ENCODE measurements at places on chromosomes 2 and 18.

- DNase-seq: no peak
These were observed 128.8 kb upstream of the BCL2L11 start for GRCh38 chr2:110991911-110992310.

- no peak for DNase-seq
These were observed 409.9 kb downstream of the MTX2 start for GRCh38 chr2:176679061-176679669.

- no peak for DNase-seq
These were observed 230.1 kb downstream of the DYM start for GRCh38 chr18:49230326-49230725.

DNA sequence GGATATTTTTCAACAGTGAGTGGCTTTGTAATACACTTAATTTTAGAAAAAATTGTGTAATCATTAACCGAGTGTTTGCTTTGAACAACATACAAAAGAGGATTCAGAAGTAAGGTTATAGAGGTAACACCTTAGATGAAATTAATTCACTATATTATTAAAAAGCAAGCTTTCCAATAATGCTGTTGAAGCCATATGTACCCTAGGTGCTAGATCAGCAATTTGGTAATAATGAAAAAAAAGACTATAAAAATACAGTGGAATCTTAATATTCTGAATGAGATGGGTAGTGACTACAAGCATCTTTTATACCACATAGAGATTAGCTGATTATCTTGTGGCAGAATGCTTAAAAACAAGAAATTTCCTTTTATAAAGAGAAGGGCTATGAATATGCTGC is 115.1 kb upstream of the FAM136A start:
- no peak for DNase-seq

DNA sequence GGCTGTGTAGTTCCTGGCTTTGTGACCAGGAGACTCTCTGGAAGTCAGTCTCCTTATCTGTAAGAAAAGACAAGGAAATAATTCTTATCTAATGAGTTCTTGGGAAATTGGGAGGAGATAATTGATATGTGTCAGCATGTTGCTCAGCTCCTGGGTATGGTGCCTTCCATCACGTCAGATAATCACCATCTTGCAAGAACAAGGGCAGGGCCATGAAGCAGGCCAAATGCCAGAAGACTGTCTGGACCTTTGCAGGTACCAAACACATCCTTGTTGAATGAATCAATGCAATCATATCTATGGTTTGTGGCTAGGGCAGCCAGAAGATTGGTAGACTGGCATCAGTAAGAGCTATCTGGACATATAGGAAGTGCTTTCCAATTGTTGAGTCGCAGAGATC is 473.5 kb downstream of the TNS1 start:
- DNase-seq: no peak

All from AG09309 (cell line).